ENCODE measurements at places on chromosomes 7 and 10.

- DNase-seq, result no peak
Observed at GRCh38 chr7:105802604-105803428, 73.6 kb downstream of the ATXN7L1 start.

DNA sequence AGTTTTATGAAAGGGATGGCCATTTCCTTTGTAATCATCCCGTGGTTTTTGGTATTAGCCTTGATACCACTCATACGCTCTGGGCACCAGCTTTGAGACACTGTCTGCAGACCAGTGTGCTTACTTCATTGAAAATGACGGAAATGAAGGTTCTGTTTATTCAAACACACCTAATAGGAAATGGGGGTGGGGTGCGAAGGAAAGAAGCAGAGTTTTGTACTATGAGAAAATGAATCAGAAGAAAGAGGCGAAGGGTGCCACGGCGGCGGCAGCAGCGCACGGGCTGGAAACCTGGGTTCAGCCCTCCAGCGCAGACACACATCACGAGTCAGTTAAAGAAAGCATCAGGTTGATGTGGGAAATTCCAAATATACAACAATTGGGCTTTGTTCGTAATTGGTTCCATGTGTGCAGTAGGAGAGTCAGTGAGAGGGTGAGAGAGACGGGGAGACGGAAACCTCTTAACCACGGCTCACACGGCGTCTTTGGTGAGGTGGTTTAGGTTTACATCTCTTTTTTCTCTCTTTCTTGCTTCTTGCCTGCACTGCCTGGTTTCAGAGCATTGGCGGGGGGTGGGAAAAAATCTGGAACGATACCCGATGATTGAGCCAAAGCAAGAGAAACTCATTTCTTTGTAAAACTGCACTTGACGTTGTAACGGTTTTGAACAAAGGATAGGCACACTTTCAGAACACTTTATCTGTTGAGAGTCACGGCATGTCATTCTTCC is 321.2 kb downstream of the FRMD4A start:
- peak; percentile 84 for DNase-seq

GRCh38 chr10:72204724-72205123 is 11.1 kb upstream of the ANAPC16 start:
- no peak for DNase-seq

DNA sequence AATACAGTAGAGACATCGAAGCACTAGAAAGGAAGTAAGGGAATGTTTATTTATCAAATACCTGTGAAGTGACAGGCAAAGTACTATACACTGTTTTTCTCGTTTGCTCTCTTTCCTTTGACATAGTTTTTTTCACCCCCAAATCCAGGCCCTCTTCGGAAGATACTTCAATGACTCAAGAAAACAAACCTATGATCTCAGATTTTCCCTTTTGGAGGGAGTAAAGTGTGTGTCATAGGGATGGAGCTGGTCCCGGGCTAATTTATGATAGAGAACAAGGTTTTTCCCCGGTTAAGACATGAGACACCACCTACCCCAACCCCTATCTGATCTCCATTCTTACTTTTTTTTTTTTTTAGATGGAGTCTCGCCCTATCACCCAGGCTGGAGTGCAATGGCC is 61.7 kb downstream of the MAP3K8 start:
- no peak for DNase-seq

DNA sequence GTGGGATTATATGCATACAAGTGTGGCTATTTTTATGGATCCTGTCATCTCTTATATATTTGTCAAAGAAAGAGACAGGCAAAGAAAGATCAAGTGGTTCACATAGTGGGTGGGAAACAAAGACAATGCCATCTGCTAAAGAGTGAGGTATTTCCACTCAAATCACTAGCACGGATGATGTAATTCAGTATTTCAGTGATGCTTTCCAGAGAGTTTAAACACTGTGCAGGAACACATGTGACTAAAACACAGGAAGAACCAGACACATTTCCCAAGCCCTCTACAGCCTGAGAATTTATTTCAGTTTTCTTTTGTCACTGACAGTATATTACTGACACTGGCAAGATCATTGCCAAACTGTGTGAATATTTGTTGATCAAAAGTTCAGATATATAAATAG is 885.7 kb upstream of the CELF2 start:
- no peak for DNase-seq

- no peak for DNase-seq
Observed at GRCh38 chr10:17062493-17062892, 67.1 kb downstream of the CUBN start.

- DNase-seq, result no peak
Observed at GRCh38 chr10:19592276-19592675, 224.0 kb upstream of the PLXDC2 start.

- no peak for DNase-seq
Observed at GRCh38 chr7:50782375-50783208, at the start of gene GRB10. GRB10 (minus strand) TSS chr7:50782896; CDS start chr7:50732322, 50,574 bp downstream.

- DNase-seq, result no peak
Observed at GRCh38 chr7:123977081-123977480, 52.0 kb downstream of the SPAM1 start.

DNA sequence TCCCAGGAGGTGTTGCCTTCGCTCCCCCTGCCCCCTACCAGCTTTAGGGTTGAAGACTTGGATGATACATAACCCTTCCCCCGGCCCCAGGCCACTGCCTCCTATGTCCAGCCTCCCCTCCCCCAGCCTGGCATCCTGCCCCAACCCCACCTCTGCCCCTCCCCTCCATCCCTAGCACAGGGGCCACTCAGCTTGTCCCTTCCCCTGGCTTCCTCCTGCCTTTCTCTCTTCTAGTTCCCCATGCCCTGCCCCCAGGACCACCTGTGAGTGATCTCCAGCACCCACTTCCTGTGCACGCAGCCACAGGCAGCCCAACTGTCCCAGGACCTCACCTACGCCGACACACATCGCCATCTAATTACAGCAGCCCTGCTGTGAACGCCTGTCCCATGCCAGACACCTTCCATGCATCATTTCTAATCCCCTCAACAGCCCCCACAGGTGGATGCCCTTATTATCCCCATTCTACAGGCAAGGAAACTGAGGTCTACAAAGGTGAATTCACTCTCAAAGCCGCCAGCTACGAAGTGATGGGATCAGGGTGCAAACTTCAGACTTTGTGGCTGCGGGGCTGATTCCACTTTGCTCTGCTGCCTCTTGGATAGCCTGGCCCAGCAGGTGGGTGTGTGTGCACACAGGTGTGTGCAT is 82.4 kb upstream of the CHST15 start:
- no peak for DNase-seq

- no peak for DNase-seq
Observed at GRCh38 chr7:3453398-3453797, 152.3 kb downstream of the SDK1 start.

DNA sequence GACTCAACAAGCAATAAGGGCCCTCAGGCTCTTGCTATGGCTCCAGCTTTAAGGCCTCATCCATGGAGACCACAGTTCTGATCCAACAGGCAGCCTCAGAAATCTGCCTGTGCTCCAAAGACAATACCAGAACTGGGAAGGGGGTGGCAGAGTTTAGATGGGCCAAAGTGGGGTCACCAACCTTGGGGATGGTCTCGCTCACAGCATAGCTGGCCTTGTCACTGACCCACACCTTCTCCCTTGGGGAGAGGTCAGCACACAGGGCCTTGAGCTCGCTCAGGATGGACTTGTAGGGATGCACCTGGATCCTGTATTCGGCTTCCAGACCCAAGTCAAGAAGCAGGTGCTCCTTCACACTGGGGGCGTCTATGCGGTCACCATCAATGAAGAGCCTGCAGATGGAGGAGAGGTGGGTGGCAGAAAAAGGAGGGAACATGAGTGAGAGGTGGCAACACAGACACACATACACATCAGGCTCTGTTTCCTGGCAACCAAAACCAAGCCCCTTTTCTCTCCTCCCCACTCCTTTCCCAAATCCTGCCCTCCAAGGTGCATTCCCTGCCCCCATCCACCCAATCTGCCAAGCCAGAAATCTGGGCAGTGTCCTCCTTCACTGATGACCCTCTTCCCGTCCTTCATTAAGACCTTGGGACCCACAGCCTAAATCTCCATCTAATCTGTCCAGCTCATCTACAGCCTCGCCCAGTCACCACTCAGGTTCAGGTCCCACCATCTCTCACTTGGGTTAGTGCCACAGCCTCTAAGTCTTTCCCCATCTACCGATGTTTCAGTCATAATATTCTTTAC is 40.9 kb downstream of the XPNPEP1 start:
- DNase-seq, result no peak

DNA sequence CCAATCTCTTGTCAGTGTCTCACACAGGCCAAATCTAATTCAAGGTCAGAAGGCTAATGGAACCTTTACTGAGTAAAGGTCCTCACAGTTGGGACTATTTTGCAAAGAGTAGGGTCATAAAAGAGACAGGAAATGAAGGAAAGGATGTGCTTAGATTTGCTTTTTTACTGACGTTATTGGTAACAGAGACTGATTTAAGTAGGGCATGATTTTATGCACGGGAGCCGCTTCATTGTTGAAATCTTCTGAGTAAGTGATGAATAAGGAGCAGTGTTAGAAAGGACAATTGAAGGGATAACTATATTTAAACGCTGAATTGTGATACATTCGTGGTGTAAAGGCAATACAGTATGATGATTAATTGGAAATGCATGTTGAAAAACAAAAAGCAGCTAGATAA is 261.5 kb downstream of the MALRD1 start:
- DNase-seq, result no peak

DNA sequence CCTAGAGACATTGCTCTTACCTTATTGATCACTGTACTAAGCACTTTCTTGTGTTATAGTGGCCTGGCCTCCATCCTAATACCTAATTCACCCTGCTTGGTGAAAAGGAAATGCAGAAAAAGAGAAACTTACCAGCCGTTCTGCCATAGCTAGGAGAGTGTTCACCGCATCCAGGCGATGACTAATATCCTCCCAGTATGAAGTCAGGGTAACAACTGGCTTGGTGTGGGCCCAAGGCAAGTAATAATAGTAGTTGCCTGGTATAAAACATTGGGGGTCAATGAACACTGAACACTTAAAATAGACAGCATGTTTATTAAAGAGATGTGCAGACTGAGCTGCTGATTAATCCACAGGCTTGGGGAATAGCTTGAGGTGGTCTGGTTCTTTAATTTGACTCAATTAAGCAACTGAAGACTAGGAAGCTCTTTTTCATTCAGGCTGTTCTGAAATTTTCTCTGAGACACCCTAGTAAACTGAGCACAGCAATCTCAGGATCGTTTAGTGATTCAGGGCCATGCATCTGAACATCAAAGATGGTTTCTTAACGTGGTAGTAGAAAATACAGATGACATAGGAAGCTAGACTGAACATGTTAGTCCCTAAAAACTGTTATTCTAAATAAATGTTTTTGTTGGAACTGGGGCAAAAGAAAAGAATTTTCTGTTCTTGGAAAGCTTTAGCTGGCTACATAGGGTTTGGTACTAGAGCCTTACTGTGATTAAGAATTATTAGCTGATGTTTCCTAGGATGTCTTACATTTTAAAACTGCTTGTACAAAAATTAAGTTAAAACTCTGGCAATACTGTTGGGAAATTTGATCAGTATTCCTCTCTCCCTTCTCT is 102.2 kb downstream of the MYOF start:
- DNase-seq, result peak; percentile 75

DNA sequence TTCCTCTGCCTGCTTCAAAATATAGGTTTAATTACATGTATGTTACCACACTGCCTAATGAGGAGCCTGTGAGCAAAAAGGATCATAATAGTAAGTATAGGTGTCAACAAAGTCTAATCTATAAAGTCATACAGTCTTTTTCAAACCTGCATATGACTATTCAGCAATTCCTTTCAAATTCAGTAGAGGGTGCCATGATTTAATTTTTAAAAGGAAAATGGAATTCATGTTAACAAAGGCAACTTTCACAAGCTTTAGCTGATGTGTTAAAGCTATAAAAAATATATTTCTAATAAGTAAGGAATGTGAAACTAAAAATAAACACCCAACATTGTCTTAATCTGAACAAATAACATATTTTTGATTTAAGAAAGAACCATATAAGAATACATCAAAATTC is 52.1 kb downstream of the MPP7 start:
- no peak for DNase-seq

Data from activated naive CD4-positive, alpha-beta T cell treated with anti-CD3 and anti-CD28 coated beads for 36 hours (primary cell).